ENCODE measurements at places on chromosomes 5 and 9.

DNA sequence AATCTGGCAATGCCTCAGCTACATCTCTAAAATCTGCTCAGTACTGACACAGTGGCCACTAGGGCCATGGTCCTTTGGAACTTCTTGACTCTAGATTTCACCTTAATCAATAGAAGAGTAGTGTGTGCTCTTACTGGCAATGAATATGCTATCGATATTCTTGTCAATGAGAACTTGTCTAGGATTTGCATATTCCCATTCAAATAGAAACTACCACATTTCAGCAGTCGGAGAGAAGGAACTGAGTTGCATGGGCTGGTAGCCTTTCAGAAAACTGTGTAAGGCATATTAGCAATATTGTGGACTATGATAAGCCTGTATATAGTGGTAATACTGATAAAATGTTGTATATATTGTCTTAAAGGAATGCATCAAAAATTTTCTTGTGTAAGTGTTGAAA lies 45.3 kb upstream of the NAA35 start:
- no peak for DNase-seq

GRCh38 chr9:134320126-134320867 lies 6.0 kb upstream of the RXRA start:
- no peak for DNase-seq

DNA sequence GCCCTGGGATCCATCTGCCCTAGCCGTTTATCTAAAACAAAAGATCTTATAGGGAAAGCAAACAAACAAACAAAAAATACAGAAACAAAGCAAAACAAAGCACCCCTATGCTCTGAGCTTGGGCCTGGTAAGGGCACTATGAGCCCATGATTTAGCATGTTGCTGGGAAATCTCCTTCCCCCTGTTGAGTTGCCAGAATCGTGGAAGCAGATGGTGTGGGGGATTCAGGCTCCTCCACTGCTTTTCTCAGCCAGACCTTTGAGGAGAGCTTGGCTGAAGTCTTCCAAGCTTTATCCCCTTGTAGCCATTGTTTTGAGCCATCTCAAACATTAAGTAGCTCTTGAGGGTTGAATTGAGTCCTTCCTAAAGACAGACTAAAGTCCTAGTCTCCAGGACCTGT lies 29.9 kb downstream of the TMC1 start:
- DNase-seq, result no peak

DNA sequence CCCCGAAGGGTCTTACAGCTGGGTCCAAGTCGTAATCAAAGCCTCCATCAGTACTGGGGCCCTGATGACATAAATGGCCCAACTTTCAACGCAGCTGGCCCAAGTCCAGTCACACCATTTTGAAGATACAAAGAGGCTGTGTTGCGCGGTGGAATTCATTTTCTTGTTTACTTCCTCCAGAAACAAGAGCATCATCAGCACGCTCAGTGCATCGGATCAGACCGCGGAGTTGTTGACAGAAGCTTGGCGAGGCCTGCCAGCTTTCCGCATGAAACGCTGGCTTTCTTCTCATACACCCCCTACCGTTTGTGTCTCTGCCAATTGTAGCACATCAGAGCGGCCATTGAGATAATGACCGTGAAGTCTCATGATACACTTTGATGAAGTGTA lies 101.7 kb upstream of the SPATA31D4 start:
- no peak for DNase-seq

DNA sequence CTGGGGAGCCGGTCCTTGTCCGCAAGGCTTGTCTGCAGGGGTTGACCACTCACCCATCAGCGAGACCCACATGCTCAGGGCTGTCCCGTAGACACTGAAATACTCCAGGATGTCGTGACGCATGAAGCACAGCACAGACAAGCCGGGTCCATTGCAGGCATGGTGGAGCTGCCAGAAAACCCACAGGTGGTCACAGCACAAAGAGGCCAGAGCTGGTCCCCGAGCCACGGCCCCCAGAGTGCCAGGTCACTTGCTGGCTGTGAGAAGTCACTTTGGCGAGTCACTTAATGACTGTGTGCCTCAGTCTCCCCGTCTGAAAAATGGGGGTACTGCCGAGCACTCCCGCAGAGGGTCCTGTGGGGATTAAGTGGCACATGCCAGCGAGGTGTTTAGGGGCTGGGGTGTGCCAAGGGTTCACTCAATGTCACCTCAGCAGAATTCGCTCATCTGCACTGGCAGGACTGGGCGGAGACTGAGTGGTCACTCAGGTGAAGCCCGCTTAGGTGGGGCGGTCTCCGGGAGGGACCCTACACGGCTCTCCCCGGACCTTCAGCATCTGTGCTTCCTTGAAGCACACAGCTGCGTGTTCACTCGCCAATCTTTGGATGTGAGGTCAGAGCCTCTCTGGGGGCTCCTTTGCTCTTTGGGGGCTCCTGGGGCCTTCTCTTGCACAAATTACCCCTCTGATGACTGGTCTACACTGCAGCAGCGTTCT lies 4.5 kb downstream of the MYMK start:
- DNase-seq, result no peak

GRCh38 chr9:76114144-76114543 lies 223.7 kb downstream of the PCSK5 start:
- no peak for DNase-seq

DNA sequence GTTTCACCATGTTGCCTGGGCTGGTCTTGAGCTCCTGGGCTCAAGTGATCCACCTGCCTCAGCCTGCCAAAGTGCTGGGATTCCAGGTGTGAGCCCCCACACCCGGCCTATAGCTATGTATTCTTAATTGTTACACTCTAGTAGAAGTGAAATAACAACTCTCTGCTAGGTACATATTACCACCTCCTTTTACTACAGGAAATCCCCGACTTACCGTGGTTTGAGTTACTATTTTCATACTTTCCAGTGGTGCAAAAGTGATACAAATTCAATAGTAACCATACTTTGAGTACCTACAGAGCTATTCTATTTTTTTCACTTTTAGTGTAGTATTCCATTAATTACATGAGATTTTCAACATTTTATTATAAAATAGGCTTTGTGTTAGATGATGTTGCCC lies 719 bp downstream of the ARL14EPL start:
- no peak for DNase-seq

DNA sequence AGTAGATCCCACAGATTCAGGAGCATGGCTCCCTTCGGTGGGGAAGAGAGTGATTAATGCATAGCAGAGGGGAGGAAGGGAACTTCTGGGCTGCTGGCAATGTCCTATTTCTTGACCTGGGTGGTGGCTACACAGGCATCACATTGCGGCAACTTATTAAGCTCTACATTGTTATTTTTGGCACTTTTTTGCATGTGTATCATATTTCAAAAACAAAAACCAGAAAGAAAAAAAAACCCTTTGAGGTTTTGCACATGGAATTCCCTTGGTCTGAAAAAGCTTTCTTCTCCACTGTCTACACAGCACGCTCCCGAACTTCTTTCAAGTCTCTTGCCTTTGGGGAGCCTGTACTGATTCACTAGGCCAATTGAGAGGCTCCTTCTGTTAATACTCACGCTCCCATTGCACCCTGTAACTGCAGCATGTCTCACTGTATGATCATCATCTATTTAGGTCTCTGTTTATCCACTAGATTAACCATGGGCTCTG lies 25.1 kb downstream of the CEMIP2 start:
- no peak for DNase-seq

DNA sequence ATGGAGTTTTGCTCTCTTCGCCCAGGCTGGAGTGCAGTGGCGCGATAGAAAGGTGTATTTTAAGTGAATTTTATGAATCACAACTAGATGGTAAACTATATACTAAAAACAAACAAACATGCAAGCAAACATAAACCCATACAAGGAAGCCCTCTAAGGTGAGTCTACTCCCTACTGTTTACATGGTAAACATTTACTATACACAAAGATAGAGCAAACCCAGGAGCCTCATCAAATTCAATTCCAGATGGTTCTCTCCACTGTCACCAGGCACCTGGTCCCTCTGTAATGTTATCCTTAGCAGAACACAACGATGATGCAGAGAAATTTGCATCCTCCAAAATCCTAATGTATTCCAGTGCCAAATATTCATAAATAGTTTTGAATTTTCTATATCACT lies 17.9 kb downstream of the ANKH start:
- DNase-seq, result no peak

- no peak for DNase-seq
Measured at GRCh38 chr9:106718936-106719335, 144.0 kb upstream of the ZNF462 start.

GRCh38 chr5:10481241-10481935 lies 39.7 kb downstream of the ROPN1L start:
- DNase-seq, result no peak

GRCh38 chr5:116420540-116420939 lies 154.1 kb downstream of the SEMA6A start:
- no peak for DNase-seq

All from stimulated activated CD4-positive, alpha-beta T cell treated with anti-CD3 and anti-CD28 coated beads, TNF-alpha, amount 100 ng/mL, for 24 hours (primary cell).